ENCODE measurements at places on chromosomes 13 and 19.

- DNase-seq: no peak
Measured at GRCh38 chr19:44731081-44731480, 17.4 kb upstream of the BCL3 start.

DNA sequence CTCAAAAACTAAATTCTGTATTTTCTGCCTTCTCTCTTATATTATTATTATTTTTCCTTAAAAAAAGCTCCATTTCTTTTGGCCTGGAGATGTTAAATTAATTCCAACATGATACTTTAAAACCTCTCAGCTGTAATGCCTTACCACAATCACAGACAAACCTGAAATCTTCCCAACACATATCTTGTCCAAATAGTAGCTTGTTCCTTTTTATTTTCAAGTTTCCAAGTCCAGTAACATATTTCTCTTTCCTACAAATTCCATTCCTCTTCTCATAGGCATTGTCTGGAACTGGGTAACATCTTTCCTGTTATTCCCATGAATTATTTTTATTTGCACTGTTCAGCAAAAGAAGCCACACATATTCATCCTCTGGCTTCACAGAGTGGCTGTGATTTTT, 137.0 kb downstream of the SLITRK6 start:
- no peak for DNase-seq

- DNase-seq: no peak
Measured at GRCh38 chr19:47492571-47493377, 8.8 kb upstream of the KPTN start.

DNA sequence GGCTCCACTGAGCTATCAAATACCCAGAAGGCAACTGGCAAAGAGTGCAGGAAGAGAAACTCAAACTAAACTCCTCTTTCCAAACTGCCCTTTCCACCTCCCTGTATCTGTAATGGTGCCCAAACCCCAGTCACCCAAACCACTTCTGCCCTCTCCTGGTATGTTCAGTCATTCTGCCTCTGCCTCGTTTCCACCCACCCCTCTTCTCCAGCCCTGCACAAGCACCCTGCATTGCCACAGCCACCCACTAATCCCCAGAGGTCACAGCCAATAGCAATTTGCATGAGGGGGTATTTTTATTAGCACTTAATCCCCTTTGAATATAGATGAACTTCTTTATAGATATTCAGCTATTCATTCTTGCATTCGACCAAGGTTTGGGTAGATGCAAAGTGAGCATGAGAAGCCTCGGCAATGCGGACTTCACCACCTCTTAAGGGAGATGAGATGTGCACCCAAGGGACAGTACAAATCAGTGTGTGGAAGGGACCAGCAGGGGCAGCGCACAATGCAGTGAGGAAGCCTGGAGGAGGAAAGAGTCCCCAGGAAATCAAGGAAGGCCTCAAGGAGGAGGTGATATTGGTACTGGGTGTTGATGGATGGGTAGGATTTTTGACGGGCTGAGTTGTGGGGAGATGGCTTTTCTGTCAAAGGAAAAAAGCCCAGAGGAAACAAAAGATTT, 12.4 kb downstream of the TMEM272 start:
- no peak for DNase-seq

- DNase-seq: no peak
Measured at GRCh38 chr19:15238639-15239155, 6.4 kb upstream of the EPHX3 start.

GRCh38 chr13:50518781-50519201, 324.7 kb downstream of the DLEU7 start:
- DNase-seq: no peak

- no peak for DNase-seq
Measured at GRCh38 chr13:113973218-113974164, at the start of gene C13orf46. Gene C13orf46, minus strand, starts transcription at chr13:113974076. Its CDS starts 79 bp downstream, at chr13:113973997.

DNA sequence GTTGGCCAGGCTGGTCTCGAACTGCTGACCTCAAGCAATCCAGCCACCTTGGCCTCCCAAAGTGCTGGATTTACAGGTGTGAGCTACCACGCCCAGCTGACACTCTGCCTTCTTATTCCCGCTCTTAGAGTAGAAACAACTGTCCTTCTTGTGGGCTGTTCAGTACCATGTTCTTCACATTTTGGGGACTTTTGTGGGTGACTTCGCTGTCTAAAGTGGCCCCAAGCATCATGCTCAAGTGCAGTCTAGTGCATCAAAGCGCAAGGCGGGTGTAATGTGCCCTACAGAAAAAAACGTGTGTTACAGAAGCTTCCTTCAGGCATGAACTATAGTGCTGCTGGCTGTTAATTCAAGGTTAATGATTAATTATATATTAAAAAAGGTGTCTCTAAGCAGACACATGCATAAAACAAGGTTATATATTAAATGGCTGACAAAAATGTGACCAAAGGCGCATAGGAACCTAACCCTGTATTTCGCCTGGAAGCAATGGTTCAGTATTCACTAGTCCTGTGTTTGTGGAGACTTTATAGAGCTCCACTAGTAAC, 38.3 kb downstream of the ABCC4 start:
- no peak for DNase-seq

DNA sequence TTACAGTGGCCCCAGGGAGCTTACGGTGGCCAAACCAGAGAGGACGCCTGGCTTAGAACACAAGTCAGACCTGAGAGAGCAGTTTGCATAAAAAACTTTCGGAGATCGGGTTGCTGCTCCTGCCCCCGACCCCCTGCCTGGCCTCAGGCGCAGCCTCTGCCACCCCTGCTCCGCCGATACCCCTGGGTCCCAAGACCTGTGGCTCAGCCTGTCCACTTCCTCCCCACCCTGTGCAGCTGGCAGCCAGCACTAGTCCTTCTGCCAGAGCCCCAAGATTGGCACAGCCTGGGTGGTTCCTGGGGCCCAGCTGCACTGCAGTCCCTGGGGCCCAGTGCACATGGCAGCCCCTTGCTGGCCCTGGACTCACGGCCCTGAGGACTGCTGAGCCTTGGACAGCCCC, 56.2 kb upstream of the SOX1 start:
- DNase-seq: no peak

GRCh38 chr19:46841458-46842083, 9.1 kb downstream of the AP2S1 start:
- no peak for DNase-seq

- DNase-seq: no peak
Measured at GRCh38 chr19:51600940-51601580, 29.1 kb downstream of the SIGLEC5 start.

GRCh38 chr13:57824121-57824520, 192.6 kb downstream of the PCDH17 start:
- no peak for DNase-seq

- DNase-seq: peak; percentile 93
Measured at GRCh38 chr13:36211567-36211966, 2.8 kb downstream of the SOHLH2 start.

DNA sequence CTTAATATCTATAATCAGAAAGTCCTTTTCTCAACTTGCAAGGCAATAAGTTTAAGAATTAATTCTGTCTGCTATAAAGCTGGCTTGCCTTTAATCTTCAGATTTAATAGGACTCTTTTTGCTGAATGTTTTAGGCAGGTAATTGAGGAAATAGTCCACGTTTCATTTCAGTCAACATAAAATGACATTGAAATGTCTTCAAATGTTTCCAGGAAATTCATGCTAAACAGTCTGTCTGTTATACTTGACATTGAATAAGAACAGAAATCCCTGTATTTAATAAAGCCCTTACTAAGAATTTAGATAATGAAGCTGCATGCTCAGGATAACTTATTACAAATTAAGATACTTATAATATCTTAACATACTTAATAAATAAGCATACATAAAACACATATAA, 84.2 kb downstream of the PCDH9 start:
- no peak for DNase-seq

DNA sequence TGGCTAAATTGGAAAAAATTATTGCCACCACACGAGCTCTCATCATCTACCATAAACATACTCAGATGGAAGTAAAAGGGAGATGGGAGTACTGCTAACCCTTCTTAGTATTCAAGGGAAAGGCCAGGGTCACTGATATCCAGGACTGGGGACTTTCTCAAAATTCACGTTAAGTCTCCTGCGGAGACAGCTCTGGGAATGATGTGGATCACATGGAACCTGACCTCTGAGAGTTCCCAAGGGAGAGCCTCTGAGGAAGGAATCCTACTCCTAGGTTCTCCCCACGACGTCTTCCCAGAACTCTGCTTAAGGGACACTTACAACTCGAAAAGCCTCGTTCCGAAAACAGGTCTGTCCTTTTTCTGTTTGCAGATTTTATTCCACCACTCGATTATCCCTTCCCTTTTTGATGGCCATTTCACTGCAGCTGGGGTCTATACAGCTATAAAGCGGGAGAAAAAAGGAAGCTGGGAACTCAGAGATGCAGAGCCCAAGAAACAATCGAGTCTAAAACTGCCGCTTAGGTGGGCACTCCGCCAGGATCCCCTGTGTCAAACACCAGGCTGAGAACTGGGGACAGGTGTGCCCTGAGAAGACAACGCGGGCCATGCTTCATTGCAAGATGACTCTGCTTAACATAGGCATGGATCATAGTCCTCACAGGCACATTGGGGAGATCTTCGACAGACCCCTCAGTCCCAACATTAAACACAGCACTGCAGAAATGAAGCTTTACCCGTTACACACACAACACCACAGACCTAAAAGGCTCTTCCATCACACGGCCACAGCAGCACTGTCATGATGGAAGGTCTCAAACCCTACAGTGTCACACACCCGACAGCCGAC, 823 bp upstream of the ZNF567 start:
- no peak for DNase-seq

GRCh38 chr13:30308548-30308947, 1.2 kb upstream of the KATNAL1 start:
- no peak for DNase-seq

- no peak for DNase-seq
Measured at GRCh38 chr19:5838353-5839064, 993 bp downstream of the FUT6 start.

DNA sequence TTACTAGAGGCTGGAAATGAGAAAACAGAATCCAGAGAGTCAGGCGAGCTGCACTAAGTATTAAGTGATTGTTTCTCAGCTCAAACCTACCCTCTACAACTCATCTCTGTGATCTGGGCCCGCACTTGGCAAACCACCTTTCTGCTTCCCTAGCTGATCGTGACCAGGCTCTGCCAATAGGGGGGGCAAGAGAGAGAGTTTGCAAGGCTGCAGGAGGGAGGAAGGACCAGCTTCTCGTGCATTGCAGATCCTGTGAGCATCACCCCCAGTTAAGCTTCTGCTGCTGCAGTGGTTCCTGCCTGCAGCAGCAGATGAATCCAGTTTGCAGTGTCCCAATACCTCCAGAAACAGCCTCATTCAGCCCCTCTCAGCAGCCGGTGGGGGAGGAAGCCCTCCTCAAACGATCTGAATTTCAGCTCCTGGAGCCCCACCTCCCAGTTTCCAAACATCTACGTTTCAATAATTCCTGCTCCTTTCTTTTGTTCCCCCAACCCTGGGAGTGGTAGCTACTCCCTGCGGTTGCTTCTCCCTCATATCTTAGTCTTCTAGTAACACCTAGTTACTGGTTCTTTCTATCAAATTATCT, 20.0 kb downstream of the XRCC1 start:
- no peak for DNase-seq

GRCh38 chr19:2446381-2446780, 10.4 kb downstream of the LMNB2 start:
- no peak for DNase-seq

DNA sequence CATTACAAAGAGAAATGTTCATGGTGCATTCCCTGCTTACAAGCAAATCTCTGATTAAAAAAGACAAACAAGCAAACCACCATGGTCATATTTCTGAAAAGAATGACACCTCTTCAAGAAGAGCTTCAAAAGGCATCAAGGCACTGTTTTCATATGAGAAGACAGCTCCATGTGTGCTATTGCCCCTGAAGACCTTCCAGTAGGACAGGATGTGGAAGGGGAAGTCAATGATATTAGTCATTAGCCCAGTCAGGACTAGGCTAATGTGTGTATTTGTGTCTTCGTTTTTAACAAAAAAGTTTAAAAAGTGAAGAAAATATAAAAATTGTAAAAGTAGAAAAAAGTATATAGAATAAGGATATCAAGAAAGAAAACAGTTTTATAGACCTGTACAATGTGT, 534.7 kb upstream of the ARGLU1 start:
- no peak for DNase-seq

DNA sequence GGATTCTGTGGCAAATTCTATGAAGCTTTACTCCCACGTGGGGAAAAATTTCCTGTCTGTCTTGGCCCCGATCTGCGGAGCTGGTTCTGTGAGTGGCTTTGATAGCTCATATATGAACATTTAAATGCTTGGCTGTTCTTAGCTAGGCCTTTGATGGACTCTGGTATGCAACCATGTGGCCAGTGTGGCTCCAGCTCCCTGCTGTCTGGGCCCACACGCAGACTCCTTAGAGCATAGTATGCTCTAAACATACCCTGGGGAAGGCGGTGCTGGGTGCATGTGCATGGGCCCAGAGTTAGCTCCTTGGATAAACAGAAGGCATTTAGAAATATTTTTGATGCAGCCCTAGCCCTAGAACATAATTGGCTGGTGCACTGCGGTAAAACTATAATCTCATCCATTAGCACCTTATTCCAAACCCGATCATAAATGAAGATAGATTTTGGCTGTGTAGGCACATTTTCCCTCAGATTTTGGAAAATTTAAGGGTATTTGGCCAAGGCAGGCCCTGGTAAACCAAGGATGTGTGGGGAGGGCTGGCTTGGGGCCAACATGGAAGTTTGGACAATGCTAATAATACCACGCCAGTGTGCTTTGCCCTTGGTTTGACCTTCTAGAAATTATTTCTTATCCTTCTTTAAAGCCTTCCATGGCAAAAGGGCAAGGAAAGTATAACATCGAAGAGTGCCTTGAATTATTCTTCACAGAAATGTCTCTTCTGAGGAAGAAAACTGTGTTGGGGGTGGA, 153.5 kb downstream of the LMO7 start:
- DNase-seq: no peak

GRCh38 chr19:4829001-4829712, 2.4 kb downstream of the TICAM1 start:
- DNase-seq: no peak

DNA sequence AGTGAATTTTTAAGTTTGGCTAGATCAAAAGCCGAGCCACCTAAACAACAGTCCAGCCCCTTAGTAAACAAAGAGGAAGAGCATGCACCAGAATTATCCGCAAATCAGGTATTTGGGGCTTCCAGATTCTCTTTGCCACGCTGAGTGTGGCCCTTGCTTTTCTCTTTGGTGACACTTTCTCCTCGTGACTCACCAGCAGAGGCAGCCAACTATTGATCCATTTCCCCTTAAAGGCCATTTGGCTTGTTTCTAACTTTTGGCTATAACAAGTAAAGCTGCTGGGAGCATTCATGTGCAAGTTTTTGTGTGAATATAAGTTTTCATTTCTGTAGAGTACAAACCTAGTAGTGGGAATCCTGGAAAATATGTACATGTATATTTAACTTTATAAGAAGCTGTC, 17.6 kb upstream of the WDR88 start:
- no peak for DNase-seq

GRCh38 chr13:31485651-31486051, 253.7 kb upstream of the RXFP2 start:
- no peak for DNase-seq

- no peak for DNase-seq
Measured at GRCh38 chr19:16585808-16586476, 13.7 kb upstream of the SLC35E1 start.

All from brain pericyte (primary cell).